ENCODE measurements at places on chromosomes 12 and 14.

DNA sequence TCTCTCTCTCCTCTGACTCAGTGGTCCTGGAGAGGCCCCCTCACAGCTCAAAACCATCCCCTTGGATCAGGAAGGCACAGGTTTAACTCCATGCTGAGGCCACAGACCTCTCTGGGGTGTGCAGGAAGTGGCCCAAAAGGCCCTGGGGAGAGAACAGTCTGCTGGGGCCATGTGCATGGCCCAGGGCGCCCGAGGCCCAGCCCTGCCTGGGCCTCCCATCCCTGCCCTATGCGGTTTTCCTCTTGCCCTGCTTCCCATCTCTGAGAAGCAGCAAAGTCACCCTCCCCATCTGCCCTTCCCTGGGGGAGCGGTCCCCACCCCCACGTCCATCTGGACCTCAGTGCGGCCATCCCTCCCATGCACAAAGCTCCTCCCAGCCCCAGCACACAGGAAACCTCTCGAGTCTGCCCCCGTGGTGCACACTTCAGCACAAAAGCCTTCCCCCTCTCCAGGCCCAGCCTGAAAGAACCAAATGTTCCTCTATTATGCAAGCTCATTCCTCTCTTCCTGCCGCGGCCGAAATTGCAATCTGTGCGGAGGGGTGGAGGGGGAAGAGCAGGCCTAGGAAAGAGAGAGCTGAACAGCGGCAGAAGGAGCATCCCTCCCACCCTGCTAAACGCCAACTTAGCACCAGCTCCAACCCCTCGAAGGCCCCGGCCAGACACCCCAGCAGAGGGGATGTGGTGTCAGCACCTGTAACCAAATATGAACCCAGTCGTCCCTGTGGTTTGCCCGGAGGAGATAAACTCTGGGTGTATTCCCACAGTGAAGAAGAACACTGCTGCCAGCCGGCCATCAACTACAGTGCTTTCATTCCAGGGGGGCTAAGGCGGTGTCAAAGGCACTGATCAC lies 108.5 kb downstream of the SCARB1 start:
- DNase-seq = no peak

GRCh38 chr12:51186465-51187085 lies 13.6 kb upstream of the TFCP2 start:
- DNase-seq = no peak

- no peak for DNase-seq
Observed at GRCh38 chr12:112420740-112421139, 2.0 kb downstream of the PTPN11 start.

DNA sequence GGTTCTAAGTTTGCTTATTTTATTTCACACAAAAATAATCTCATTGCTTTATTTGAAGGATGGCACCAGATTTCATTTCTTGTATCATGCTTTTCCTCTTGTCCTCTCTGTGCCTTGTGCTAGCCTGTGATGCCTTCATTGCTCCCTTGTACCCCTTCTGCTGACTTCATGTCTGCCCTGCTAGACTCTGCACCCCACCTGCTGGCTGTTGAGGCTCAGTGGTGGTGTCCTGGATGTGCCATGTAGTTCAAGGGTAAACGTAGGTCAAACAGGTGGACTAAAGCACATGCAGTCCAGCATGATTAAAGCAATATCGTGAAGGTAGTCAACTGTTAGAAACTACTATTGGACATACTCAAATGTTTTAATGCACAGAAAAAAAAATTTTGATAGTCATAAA lies 21.6 kb downstream of the MRPS35 start:
- DNase-seq = no peak

- DNase-seq = no peak
Observed at GRCh38 chr14:64779472-64779871, 75.2 kb downstream of the PLEKHG3 start.

DNA sequence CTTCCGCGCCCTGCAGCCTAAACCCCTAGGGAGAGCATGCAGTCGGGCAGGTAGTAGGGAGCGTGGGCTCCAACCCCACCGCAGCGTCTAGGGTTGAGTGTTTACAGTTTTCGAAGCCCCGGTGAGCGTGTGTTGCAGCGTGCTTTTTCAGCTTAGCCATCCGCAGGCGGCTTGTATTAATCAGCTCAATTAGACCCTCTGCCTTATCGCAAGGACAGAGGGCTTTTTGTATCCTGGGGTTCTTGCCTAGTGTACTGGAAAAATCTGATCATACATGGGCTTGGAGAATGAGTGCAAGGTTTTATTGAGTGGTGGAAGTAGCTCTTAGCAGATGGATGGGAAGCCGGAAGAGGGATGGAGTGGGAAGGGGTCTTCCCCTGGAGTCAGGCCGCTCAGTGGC lies 44.4 kb upstream of the GNG2 start:
- no peak for DNase-seq

DNA sequence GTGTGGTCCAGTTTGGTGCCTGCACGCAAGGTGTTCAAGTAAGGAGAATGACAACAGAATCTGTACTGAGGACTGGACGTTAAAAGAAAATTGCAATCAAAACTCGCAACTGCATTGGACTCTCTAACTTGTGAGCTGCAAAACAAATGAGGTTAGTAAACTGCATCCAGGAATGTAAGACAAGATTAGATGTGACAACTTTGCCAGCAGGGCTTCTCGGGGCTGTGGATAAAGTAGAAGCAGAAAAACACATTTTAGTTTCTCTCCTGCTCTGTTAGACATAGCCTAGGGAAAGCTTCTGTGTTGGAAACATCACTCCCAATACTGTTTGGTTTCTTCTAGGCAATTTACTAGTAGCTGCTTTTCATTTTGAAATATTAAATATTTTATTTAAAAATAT lies 338.2 kb upstream of the NAV3 start:
- DNase-seq = no peak

DNA sequence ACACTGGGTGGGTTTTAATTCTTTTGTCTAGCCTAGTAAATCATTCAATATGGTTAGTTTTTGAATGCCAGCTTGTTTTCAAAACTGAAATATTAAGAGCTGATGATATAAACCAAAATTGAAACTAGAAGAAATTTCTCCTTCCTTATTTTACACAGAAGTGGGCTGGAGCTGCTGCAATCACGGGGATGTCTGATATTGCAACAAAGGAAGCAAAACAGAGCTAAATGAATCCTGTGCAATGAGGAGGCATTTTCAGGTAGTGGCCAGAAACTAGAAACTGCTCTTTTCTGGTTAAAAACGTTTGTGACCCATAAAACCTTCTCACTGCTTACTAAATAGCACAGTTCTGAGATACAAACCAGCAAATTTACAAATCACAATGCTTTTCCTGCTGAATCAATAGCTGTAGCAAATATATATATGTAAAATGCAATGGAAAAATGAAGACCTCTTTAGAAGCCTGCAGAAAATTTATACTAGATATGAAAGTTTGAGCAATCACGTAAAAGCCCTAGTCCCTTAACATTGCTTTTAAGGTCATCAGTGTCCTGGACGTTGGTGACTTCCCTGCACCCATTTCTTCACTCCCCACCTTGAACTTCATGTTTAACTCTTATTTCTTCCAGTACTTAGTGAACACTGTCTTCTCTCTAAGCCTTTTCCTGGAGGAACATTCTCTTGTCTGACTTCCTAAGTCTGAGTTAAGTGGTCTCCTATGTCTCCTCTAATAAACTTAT lies 15.9 kb upstream of the LRRK2 start:
- no peak for DNase-seq

DNA sequence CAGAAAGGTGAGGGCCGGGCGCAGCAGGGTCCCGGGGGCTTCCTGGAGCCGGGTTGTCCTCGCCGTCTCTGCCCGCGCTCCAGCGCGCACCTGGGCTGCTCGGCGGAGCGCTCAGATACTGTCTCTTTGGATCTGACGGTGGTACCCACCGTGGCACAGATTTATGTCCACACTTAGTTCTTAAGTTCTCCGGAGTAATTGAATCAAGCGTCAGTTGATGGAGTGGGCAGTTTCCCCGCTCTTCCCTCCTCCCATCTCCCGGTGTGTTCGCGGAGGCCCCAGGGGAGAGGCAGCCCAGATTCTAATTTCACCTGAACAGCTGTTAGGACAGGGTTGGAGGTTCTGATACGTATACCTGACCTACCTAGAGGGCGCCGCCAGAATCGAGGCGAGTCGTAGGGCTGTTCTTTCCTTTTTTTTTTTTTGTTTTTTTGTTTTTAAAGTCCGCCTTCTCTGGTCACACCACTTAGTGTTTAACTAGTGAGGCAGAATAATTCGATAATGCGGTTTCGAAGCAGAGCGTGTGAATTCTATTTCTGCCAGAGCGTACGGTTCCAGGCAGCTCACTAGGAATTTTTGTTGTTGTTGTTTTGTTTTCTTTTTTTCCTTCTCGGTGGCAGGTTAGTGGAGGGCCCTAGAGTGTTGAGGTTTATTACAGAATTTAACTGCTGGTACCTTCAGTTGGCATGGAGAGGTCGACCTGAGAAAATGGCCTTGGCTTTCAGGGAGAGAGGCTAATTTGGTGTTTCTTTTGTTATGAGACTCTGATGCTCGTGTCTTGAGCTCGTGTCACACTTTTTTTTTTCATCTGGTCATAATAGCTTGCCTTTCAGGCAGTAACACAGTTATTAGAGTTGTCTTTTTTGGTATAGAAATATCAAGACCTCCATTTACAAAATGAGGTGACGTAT lies 22.3 kb upstream of the GNS start:
- peak; percentile 32 for DNase-seq

DNA sequence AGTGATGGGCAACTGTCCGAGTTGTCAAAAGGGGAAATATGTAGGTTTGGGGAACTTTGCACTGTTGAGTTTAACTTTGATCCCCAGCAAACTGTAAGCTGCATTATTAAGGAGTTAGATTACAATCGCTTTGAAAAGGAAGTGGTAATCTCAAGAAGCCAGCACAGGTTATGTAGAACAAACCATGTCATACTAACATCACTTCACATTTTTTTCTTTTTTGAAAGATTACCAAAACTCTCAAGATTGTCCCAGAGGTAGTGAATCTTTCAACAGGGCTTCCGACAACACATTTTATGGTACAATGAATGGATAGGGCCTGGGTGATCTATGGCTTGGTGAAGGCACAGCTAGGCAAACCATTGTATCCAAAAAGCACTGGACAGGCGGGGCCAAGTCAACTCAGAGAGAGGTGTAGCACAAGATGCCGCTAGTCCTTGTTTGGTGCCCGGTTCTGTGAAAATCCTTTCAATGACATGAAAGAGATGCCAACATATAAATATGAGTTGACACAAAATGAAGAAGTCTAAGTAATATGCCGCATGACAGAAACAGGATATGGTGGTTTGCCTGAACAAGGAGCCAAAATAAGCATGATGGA lies 24.3 kb upstream of the PARP11 start:
- DNase-seq = no peak

- no peak for DNase-seq
Observed at GRCh38 chr12:83996671-83997070, 915.9 kb downstream of the SLC6A15 start.

DNA sequence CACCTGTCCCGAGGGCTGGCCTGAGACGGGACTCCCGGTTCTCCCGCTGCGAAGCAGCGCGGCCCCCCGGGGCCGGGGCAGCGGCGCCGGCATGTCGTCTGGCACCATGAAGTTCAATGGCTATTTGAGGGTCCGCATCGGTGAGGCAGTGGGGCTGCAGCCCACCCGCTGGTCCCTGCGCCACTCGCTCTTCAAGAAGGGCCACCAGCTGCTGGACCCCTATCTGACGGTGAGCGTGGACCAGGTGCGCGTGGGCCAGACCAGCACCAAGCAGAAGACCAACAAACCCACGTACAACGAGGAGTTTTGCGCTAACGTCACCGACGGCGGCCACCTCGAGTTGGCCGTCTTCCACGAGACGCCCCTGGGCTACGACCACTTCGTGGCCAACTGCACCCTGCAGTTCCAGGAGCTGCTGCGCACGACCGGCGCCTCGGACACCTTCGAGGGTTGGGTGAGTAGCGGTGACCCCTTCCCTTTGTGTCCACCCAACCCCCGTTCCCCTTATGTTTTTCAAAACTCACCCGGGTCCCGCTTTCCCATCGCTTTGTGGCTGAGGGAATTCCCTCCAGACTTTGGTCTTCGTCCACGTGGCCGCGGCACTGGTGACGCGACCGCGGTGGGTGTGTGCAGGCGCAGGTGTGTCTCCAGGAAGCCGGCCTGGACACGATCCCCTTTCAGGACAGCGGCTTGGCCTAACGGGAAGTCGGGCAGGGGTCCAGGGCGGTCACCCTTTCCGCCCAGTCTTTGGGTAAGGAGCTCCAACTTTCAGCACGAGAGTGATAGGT lies 826 bp downstream of the PRKCH start:
- DNase-seq = no peak

- no peak for DNase-seq
Observed at GRCh38 chr14:68781161-68782021, 11.5 kb downstream of the ZFP36L1 start.

- no peak for DNase-seq
Observed at GRCh38 chr14:93963692-93964091, 12.7 kb downstream of the ASB2 start.

DNA sequence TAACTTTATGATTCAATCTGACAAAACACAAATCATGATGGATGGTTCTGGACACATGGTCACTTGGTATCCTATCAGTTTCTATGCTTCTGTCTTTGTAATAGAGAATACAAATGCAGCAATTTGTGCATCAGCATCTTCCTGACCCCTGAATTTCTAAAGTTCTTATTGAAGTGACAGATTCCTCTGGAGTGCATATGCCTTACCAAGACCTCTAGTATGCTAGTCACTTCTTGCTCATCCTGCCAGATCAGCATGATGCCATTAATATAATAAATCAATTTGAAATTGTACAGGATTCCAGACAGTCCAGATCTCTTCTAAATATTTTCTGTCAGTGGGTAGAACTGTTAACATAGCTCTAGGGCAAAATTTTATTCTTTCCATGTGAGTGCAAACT lies 40.6 kb upstream of the GLIPR1 start:
- DNase-seq = no peak

GRCh38 chr14:105053421-105053820 lies 11.8 kb downstream of the GPR132 start:
- DNase-seq = no peak

GRCh38 chr12:17841496-17841895 lies 248.5 kb downstream of the RERGL start:
- no peak for DNase-seq

DNA sequence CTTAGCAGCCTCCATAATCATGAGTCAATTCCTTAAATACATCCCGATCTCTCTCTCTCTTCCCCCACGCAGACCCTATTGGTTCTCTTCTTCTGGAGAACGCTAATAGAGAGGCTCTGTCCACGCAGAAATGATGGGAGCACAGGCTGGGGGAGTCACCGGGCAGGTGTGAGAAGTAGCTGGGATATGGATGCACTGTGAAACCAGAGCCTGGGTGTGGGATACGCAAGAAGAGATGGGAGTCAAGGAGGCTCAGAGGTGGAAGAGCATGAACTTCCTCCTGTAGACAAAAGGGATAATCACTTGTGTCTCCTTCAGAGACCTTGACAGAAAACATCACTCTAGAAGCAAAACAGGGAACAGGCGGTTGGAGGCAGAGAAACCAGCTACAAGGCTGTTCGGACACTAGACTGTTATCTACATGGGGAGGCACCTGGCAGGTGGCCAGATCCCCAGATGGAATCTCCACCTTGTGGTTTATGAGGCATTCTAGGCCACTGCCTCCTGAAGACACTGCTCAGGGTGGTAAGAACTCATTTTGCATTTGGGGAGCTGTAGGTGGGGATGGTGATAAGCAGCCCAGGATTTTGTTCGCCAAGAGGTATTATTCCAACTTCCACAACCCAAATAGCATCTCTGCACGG lies 7.2 kb upstream of the SELPLG start:
- no peak for DNase-seq
